RWPE2 (cell line): ENCODE measurements at places on chromosomes 7 and 10.

GRCh38 chr7:138125598-138126111 lies 49.4 kb downstream of the AKR1D1 start:
- no peaks in the 10 kb centered on the region for H3K36me3 ChIP-seq
- H3K4me3 ChIP-seq = no peak overlapping the region
- H3K4me1 ChIP-seq = peaks cover 13% of the 10 kb centered on the region

DNA sequence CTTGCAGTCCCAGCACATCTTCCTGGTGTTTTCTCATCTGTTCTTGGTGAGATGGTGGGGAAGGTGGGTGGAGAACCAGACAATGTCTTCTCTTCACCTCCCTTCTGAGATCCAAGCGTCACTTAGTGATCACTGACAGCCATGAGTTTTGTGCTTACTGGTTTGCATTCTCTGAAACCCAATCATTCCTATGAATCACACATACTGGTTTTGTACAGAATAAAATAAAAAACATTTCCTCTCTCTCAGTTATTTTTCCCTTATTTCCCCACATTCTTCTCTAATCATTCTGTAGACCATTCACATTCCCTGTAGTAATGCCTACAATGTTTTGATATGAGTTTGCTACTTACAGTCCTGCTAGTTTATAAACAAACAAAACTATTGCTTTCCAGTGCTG lies 143.8 kb upstream of the SLC13A1 start:
- DNase-seq = no peak
- no peaks in the 10 kb centered on the region for H3K4me1 ChIP-seq
- no peaks in the 10 kb centered on the region for H3K36me3 ChIP-seq
- H3K27ac ChIP-seq = no peak overlapping the region
- H3K4me3 ChIP-seq = no peak overlapping the region
- H3K27me3 ChIP-seq = no peaks in the 10 kb centered on the region

- no peak overlapping the region for H3K4me3 ChIP-seq
- no peak for DNase-seq
- H3K27me3 ChIP-seq = no peaks in the 10 kb centered on the region
- no peaks in the 10 kb centered on the region for H3K4me1 ChIP-seq
- H3K27ac ChIP-seq = no peak overlapping the region
These were observed 51.1 kb downstream of the HYCC1 start for GRCh38 chr7:22962775-22963350.

DNA sequence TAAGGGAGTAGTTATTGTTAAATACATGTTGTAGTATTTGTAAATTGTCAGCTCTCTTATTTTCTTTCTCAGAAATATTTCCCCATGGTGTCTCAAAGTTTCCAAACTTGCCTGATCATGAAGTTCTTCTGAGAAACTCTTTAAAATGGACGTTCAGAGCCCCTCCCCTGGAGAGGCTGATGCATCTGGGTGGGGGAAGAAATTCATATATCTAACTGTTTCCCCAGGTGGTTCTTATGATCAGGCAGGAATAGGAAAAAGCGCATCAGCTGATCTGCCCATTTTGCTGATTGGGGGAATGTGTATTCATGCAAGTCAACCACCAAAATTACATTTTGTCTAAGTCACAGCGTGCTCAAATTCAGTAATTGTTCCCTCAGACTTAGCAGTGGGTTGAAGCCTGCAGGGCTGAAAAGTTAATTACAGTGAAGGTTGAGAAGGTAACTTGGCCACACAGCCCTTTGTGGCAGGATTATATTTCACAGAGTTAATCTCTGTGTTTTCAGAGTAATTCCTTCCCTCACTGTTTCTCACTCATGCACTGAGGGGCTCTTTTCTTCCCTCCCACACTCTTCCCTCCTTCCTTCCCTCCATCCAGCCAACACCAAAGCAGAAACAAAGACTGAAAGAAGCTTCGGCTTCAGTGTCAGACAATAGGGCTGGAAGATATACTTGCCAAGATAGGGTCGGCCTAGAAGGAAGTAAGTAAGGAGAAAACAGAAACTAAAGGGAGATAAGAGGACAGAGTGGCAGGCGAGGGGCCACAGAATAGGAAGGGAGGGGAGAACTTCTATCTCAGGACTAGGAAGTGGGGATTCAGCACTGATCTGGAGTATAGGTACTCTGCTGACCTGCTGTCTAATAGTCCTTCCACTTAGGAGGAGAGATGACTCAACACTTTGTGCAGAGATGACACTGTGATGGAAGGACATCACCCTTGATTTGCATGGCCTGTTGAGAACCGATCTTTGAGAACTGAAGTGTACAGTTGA lies 50.5 kb upstream of the STARD3NL start:
- DNase-seq = no peak
- no peak overlapping the region for H3K4me3 ChIP-seq
- H3K36me3 ChIP-seq = no peaks in the 10 kb centered on the region
- H3K27ac ChIP-seq = no peak overlapping the region
- H3K27me3 ChIP-seq = peaks cover 8% of the 10 kb centered on the region

DNA sequence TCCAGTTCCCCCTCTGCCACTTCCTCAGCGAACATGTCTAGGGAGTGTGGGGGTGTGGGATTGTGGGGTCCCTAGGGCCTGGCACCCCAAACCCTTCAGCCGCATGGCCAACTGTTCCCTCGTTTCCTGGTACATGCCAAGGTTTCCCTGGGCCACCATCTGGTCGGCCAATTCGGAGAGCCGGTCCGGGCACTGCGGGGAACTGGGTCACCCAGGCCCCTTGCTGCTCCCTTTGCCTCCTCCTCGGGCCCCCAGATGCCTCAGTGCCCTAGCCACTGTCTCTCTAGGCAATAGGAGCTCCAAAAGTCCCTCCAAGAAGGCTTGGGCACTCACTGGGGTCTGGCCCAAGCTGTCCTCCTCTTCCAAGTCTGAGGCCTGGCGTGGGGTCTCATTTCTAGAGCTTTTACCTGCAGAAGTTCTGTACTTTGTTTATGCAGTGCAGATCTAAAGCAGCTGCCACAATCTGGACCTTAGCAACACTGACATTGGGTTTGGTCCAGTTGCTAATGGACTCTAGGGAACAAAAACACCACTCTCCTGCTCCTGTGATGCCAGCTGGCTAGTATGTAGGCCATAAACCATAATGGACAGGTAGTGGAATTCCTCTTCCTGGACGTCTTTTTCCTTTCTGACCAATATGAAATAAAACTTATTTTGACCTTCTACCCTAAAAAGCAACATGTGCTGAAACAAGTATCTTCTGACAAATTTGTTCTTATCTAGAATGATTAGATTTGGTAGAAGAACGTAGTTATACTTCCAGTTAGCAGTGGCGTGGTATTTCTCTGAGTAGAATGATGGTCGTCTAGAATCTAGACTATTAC lies 172.9 kb downstream of the LRRC4 start:
- no peaks in the 10 kb centered on the region for H3K27me3 ChIP-seq
- H3K36me3 ChIP-seq = peaks cover 12% of the 10 kb centered on the region
- no peak overlapping the region for H3K27ac ChIP-seq
- no peaks in the 10 kb centered on the region for H3K4me1 ChIP-seq
- DNase-seq = no peak

GRCh38 chr7:157432541-157432956 lies 95.7 kb downstream of the DNAJB6 start:
- H3K36me3 ChIP-seq = no peaks in the 10 kb centered on the region
- H3K27ac ChIP-seq = no peak overlapping the region

GRCh38 chr10:98664329-98665042 lies 217.8 kb upstream of the HPS1 start:
- H3K27ac ChIP-seq = no peak overlapping the region
- no peaks in the 10 kb centered on the region for H3K36me3 ChIP-seq
- no peaks in the 10 kb centered on the region for H3K4me1 ChIP-seq

GRCh38 chr7:84712374-84713121 lies 474.3 kb downstream of the SEMA3D start:
- no peaks in the 10 kb centered on the region for H3K4me1 ChIP-seq
- H3K27me3 ChIP-seq = no peaks in the 10 kb centered on the region
- H3K27ac ChIP-seq = no peak overlapping the region
- no peak overlapping the region for H3K4me3 ChIP-seq
- no peak for DNase-seq

DNA sequence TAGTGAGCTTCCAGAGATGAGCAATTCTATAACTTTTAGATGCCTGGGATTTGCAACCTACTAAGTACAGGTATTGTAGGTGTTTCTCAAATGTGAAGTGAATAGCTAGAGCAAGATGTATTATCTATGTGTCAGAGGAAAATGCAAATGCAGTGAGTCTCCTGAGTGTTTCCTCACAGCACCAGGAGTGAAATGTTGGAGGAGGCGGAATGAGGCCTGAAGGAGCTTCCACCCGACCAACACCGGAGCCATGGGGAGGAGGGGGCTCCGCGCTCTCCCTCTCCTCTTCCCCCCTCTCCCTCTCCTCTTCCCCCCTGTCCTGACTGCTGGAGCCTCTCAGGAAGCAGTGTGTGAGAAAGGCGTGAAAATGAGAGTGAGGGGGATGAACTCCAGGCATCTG lies 79.9 kb upstream of the RNF32 start:
- H3K4me3 ChIP-seq = no peak overlapping the region
- no peaks in the 10 kb centered on the region for H3K4me1 ChIP-seq
- DNase-seq = no peak
- H3K27ac ChIP-seq = no peak overlapping the region

DNA sequence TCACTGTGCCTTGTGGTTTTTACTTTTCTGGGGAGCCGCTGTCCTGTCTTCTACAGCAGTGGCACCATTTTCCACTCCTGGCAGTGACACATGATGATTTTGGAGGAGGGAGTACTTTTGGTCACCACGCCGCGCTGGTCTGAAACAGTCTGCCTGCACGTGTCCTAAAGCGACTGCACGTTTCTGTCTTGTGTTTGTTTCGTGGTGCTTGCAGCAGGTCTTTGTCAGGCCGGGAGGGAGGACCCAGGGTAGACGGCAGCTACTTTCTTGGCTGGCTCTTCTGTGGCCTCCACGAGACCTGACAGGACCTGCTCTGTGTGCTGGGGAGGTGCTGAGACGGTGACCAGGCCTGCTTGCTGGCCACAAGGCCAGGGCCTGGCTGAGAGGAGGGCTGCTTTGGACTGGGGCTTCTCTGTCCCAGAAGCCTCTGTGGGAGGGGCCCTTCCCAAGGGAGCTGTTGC lies 82.0 kb downstream of the GLRX3 start:
- no peak overlapping the region for H3K27ac ChIP-seq
- no peak overlapping the region for H3K4me3 ChIP-seq
- no peaks in the 10 kb centered on the region for H3K27me3 ChIP-seq
- DNase-seq = peak; percentile 11

DNA sequence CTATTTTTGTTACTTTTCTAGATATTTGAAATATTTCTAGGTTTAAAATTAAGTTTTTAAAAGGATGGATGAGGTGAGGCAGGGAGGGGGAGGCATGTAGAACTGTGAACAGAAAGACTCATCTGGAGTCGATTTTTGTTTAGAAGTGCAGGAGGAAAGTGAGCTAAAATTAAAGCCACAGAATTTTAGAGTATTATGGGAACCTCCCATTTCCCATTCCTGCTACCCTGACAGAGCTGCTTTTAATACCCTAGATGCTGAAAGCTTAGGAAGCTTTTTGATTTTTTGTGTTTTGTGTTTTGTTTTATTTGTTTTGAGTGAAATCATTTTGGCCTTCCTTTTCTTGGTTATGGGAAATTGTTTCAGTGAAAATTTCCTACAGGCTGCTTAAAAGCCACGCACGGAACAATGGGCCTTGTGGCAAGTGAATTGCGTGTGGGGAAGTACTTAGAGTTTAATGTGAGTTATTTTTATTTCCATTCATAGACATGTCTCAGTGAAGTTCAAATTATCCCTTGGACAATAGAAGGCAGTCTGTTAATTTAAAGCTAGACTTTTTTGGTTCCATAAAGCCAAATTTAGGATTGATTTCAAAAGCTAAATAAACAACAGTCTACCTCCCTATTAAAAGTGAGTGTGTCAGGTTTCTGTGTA lies 102.0 kb upstream of the HDAC9 start:
- H3K27me3 ChIP-seq = no peaks in the 10 kb centered on the region
- H3K27ac ChIP-seq = no peak overlapping the region
- H3K36me3 ChIP-seq = no peaks in the 10 kb centered on the region
- peaks cover 4% of the 10 kb centered on the region for H3K4me1 ChIP-seq
- no peak for DNase-seq

DNA sequence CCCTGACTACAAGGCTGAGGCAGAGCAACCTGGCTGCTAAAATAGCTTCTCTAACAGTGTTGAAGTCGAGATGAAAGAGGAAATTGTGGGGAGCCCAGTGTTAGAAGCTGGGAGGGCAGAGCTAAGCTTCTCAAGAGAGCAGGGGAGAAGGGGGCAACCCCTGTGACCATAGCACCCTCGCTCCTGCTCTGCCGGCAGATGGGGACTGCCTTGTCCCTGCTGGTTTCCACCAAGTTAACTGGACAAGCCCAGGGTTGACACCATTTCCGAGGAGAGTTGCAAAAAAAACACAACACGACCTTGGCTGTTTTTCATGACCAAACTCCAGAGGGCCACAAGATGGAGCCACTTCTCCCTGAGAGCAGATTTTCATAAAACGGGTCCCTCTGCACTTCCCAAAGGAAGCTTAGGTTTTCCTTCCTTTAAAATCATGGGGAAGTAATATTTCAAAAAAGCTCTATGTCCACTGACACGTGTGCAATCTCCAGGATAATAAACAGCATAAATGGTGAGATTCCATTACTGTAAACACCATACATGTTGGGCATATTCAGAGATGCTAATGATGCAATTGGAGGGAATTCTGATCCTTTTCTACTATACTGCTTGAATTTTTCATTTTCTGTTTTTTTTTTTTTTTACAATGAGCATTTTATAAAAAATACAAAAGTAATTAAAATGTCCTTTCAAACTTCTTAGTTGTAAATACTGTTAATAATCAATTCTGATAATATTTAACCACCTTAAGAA lies 140.4 kb downstream of the PIP4K2A start:
- H3K27ac ChIP-seq = no peak overlapping the region
- H3K36me3 ChIP-seq = peaks cover 6% of the 10 kb centered on the region; the same call in 1 of the 2 replicates
- no peaks in the 10 kb centered on the region for H3K4me1 ChIP-seq
- H3K4me3 ChIP-seq = no peak overlapping the region

GRCh38 chr7:105990141-105990540 lies 27.1 kb downstream of the CDHR3 start:
- H3K4me3 ChIP-seq = no peak overlapping the region
- H3K36me3 ChIP-seq = no peaks in the 10 kb centered on the region
- no peaks in the 10 kb centered on the region for H3K4me1 ChIP-seq
- H3K27ac ChIP-seq = no peak overlapping the region
- DNase-seq = no peak
- peaks cover 16% of the 10 kb centered on the region for H3K27me3 ChIP-seq

GRCh38 chr7:93359520-93360198 lies 127.5 kb downstream of the VPS50 start:
- H3K27me3 ChIP-seq = no peaks in the 10 kb centered on the region
- 0 out of 2 replicates have a peak, but pooled peaks cover 4% of the 10 kb centered on the region for H3K36me3 ChIP-seq
- H3K4me3 ChIP-seq = no peak overlapping the region

- no peak overlapping the region for H3K27ac ChIP-seq
- H3K36me3 ChIP-seq = no peaks in the 10 kb centered on the region
- no peak for DNase-seq
- no peak overlapping the region for H3K4me3 ChIP-seq
- H3K4me1 ChIP-seq = peaks cover 6% of the 10 kb centered on the region
- peaks cover 3% of the 10 kb centered on the region for H3K27me3 ChIP-seq
These were observed 322.0 kb downstream of the AGMO start for GRCh38 chr7:15239801-15240200.

- no peak overlapping the region for H3K27ac ChIP-seq
- H3K36me3 ChIP-seq = no peaks in the 10 kb centered on the region
- no peak for DNase-seq
- no peak overlapping the region for H3K4me3 ChIP-seq
These were observed 487.8 kb upstream of the DPP6 start for GRCh38 chr7:153564391-153564790.

GRCh38 chr7:51261117-51261835 lies 55.3 kb downstream of the COBL start:
- H3K27ac ChIP-seq = no peak overlapping the region
- H3K4me1 ChIP-seq = no peaks in the 10 kb centered on the region
- no peaks in the 10 kb centered on the region for H3K36me3 ChIP-seq
- no peak for DNase-seq
- H3K27me3 ChIP-seq = no peaks in the 10 kb centered on the region
- H3K4me3 ChIP-seq = no peak overlapping the region
